ENCODE measurements at places on chromosomes 12 and 14. TPM values are rescaled to one million over a fixed set of nuclear protein-coding genes. Genes with fewer than 3 reads are reported as not detected.

PCED1B gene
- total RNA-seq, result 1.6 TPM

SLC8A3 gene
- not detected for total RNA-seq

ANO4 gene
- 0.48 TPM for total RNA-seq

- DNase-seq, result no peak
These were observed 515.7 kb downstream of the ETNK1 start for GRCh38 chr12:23140710-23141109.

DNA sequence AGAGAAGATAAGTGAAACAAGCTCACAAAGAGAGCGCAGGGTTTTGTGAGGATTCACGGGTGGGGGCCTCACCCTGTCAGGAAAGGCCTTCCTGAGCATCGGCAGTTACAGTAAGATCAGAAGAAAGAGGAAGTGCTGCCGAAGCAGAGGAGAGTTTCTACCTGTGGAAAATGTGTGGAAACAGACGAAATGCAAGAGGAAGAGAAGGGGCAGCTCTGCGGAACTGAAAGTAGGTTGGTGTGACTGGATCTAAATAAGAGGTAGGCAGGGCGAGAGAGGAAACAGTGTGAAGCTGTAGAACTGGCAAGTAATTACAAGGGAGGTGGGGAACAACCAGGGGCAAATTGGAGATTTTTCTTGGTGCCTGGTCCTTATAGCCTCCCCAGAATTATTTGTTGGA, 2.6 kb downstream of the GPR68 start:
- DNase-seq, result no peak
